ENCODE measurements at places on chromosomes 12 and 14.

- no peak for DNase-seq
These were observed 85.8 kb downstream of the DERA start for GRCh38 chr12:15996948-15997347.

GRCh38 chr12:50222275-50222783, 55.2 kb upstream of the CERS5 start:
- peak; percentile 83 for DNase-seq

DNA sequence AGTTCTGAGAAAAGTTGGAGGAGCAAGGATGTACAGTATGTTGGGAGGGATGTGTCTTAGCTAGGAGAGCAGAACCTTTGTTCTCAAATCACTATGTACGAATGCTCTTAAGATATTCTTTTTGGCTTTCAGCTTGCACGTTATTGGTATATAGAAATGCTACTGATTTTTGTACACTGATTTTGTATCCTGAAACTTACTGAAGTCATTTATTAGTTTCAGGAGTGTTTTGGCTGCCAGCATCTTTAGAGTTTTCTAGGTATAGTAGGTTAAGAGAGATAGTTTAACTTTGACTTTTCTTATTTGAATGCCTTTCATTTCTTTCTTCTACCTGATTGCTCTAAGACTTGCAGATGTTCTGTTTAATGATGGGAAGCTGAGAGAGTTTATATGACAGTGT, 442.8 kb upstream of the FBXO33 start:
- no peak for DNase-seq

DNA sequence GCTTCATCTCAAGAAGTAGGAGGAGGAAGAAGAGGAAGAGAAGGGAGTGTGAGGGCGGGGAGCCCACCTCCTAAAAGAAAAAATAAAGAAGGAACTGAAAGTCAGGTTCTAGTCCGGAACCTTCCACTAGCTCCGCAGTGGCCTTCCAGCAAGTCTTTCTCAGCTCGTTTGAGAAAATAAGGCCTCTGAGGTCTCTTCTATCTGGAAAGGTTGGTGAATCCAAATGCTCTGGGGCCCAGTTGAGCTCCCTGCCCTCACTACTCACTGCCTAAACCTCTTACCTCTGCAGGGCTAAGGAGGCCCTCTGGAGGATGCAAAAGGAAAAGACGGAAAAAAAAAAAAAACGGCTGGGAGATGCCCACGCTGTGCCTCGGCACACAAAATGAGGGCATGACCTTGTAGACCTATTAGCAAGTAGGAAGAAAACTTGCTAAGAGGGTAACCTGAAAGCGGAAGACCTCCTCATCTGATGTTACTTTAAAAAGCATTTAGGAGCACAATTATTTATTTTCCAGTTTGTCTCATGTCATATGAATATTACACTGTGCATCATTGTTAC, 35.9 kb downstream of the FBLN5 start:
- no peak for DNase-seq

DNA sequence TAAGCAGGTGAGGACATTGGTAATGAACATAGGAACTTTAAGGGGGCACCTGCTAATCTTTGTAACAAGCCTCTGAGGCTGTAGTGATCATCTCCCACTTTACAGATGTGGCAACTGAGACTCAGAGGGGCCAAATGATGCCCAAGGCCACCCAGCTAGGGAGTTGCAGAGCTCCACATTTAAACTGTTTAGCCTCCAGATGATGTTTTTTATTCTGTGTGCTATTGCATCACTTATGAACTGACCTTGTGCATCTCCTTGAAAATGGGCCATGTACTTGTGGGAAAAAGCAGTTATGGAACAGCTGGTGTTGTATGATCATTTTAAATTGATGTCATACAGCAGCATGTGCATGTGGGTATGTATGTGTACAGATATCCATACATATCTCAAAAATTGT, 41.4 kb downstream of the TPCN1 start:
- no peak for DNase-seq

- DNase-seq = no peak
These were observed 198.8 kb downstream of the KITLG start for GRCh38 chr12:88381466-88381865.

DNA sequence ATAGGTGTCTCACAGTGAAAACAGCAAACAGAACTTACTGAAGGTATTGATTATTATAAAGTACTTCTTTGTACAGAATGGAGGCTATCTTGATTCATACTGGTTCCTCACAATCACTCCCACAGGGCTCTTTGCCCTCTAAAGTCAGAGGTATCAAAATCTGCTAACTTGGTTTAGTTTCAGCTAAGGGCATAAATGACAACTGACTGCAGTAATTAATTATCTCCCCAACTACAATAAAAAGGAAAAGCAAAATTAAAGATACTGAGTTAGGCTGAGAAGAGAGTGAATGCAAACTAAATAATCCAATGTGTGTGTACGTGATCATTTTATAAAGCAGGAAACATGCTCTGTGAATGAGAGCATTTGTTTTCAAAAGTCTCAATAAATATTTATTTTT, 338.7 kb downstream of the ACSS3 start:
- DNase-seq = no peak

GRCh38 chr14:21109377-21110138, 8.7 kb downstream of the TMEM253 start:
- DNase-seq = no peak

DNA sequence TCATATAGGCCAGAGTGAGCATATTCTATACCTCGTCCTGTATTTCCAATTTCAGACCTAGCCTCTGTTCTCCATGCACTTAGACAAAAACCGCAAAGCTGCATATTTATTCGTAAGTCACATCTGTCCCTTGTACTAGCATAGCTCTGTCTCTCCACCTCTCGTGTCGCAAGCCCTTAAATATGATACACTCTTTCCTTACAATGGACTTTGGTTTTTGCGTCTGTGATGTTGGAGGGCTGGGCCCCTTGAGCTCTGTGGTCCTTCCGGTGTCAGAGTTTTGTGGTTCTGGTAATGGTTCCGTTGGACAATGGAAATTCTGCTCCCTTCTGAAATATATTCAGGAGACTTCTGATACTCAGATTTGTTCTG, 11.3 kb downstream of the PRKCH start:
- no peak for DNase-seq

- no peak for DNase-seq
These were observed 39.6 kb downstream of the GPATCH2L start for GRCh38 chr14:76191297-76191696.

DNA sequence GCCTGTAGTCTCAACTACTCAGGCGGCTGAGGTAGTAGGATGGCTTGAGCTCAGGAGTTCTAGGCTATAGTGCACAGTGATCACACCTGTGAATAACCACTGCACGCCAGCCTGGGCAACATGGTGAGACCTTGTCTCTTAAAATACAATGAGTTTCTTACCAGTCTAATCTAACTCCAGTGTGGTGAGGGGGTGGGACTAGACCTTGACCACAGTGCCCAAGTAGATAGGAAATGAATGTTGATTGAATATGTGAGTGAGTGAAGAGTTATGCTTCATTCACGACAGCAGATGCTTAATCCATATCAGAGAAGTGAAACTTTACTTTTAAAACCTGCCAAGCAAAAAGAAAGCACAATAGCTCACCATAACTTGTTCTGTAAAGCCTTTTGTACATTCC, 11.2 kb upstream of the AK7 start:
- DNase-seq = no peak

GRCh38 chr12:52119398-52120254, 40.1 kb downstream of the SMIM41 start:
- DNase-seq = no peak

- DNase-seq = no peak
These were observed 128.5 kb downstream of the KIF26A start for GRCh38 chr14:104266631-104267575.

GRCh38 chr12:47807338-47807737, 12.4 kb downstream of the HDAC7 start:
- no peak for DNase-seq

GRCh38 chr12:54956818-54957641, 27.5 kb downstream of the TESPA1 start:
- no peak for DNase-seq

- DNase-seq = no peak
These were observed 101.8 kb upstream of the DYRK2 start for GRCh38 chr12:67546746-67547145.

DNA sequence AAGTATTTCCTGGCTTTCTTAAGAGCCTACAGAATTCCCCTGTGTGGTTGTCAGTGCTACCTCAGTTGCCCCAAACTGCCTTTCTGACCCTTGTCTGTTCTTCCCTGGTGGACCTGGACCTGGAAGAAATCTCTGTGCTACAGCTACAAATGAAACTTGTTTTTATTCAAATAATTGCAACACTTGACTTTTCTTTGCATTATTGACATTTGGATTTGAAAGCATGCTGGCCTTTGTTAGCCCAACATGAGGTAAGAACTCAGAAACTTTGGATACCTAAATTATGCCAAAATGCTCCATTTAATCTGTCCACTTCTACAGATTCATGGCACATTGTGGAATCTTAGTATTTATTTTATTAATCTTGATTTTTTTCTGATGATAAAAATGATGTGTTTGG, 142.9 kb downstream of the SAMD4A start:
- no peak for DNase-seq

GRCh38 chr12:126196263-126196662, 1131.0 kb downstream of the AACS start:
- no peak for DNase-seq

DNA sequence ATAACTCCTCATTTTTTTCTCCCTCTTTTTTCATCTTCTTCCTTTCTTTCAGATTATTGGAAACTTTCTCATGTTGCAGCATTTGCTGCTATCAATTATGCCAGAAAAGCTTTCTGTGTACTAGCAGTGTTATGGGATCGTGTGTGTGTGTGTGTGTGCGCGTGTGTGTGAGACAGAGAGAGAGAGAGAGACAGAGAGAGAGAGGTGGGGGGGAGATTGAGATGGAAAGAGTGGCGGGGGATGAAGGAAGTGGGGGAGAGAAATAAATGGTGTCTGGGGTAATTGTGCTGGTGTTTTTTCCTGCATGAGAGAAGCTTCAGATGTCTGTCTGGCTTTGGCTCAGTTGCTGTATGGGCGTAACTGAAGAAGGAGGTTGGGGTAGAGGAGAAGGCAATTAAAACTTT, 268.9 kb downstream of the RAD51B start:
- DNase-seq = no peak

GRCh38 chr14:23601845-23602180, 23.2 kb upstream of the JPH4 start:
- DNase-seq = no peak

GRCh38 chr12:6080149-6081045, 44.1 kb downstream of the VWF start:
- no peak for DNase-seq

- no peak for DNase-seq
These were observed 209.0 kb upstream of the PLEKHG7 start for GRCh38 chr12:92493816-92494215.

DNA sequence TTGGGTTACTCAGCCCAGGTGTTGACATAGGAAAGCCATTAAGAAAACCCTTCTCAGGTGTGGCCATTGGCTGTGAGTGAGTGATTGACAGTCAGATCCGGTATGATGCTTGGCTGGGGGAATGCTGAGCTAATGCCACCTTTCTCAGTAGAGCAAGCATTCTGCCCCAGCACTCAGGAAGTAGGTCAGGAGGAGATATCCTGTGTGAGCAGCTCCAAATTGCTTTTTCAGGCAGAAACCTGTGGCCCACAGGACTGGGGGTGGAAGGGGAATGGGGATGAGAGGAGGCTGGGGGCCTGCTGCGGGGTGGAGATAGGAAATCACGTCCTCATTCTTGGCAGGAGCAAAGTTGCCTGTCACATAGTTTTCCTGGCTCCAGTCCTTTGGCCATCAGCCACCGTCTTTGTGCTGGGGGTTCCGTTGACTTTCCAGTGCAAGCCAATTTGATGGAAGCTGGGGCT, 55.7 kb downstream of the NINJ2 start:
- no peak for DNase-seq

- no peak for DNase-seq
These were observed 563.9 kb upstream of the TMEM132C start for GRCh38 chr12:127703026-127703425.

- no peak for DNase-seq
These were observed 6.9 kb downstream of the RARG start for GRCh38 chr12:53224897-53225634.

- no peak for DNase-seq
These were observed 8.5 kb upstream of the SYNE3 start for GRCh38 chr14:95524706-95525512.

DNA sequence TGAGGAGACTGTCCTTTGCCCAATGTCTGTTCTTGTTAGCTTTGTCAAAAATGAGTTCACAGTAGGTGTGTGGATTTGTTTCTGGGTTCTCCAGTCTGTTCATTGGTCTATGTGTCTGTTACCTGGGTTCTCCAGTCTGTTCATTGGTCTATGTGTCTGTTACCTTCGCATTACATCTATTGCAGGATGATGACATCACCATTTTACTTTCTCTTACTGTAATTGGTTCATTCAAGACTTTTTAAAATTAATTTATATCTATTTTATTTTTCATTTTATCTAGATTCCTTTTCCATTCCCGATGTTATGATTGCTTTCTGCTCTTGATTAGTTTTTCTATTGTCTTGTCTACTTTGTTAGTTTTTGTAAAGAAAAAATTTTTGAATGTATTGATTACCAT, 615.5 kb downstream of the SOX5 start:
- DNase-seq = no peak

GRCh38 chr12:19131025-19131444, 1.5 kb downstream of the PLEKHA5 start:
- DNase-seq = no peak

GRCh38 chr14:64584190-64584589, 34.4 kb downstream of the PPP1R36 start:
- DNase-seq = no peak

- no peak for DNase-seq
These were observed 903.7 kb upstream of the USP15 start for GRCh38 chr12:61356485-61356884.

DNA sequence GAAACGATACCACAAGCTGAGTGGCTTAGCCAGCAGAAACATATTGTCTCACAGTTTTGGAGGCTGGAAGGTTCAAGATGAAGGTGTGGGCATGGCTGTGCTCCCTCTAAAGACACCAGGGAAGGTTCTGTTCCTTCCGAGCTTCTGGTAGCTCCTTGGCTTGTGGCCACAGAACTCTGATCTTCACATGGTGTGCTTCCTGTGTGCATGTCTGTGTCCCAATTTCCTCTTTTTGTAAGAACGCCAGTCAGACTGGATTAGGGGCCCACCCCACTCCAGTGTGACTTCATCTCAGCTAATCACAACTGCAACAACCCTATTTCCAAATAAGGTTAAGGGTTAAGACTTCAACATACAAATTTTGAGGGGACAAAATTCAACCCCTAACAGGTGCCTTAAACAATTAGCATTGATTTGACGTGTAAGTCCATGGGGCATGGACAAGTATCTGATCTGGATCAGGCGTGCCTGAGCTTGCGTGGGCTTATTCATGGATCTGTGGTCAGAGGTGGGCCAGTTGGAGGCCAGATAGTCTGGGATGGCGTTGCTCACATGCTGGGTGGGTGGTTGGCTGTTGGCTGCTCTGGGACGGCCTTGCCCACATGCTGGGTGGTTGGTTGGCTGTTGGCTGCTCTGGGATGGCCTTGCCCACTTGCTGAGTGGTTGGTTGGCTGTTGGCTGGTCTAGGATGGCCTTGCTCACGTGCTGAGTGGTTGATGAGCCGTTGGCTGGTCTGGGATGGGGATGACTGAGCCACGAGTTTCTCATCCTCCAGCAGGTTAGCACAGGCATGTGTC, 88.5 kb downstream of the LGMN start:
- DNase-seq = no peak
